Tongue (tissue), 3 donors: ENCODE measurements at places on chromosomes 2 and 18. TPM values are rescaled to one million over a fixed set of nuclear protein-coding genes. Genes with fewer than 3 reads are reported as not detected.

The GPR39 gene
- total RNA-seq, result 0.10 TPM

The ELOA2 gene
- not detected for total RNA-seq

The SERPINB3 gene
- total RNA-seq, result 1.3 TPM

The ANKRD30B gene
- not detected for total RNA-seq

The VWA3B gene
- 0.10 TPM for total RNA-seq

The CPLX4 gene
- total RNA-seq, result not detected

The ALPI gene
- total RNA-seq, result not detected

The TMEM18 gene
- 29.0 TPM for total RNA-seq

The ACAA2 gene
- 67.9 TPM for total RNA-seq

The POTEI gene
- total RNA-seq, result 0.21 TPM

The CHRND gene
- total RNA-seq, result 34.2 TPM

The NEU4 gene
- total RNA-seq, result 9.4 TPM

The DAPL1 gene
- total RNA-seq, result 3.5 TPM

The EMILIN2 gene
- total RNA-seq, result 27.9 TPM

The IDH1 gene
- total RNA-seq, result 57.2 TPM

The MTCL1 gene
- total RNA-seq, result 36.9 TPM

The RPRM gene
- 0.21 TPM for total RNA-seq

The ANKRD36 gene
- total RNA-seq, result 94.4 TPM

The CTAGE1 gene
- total RNA-seq, result not detected

The COL4A4 gene
- 4.9 TPM for total RNA-seq

The MEP1B gene
- 0.10 TPM for total RNA-seq

The TUBB8B gene
- not detected for total RNA-seq

The RNF152 gene
- total RNA-seq, result 75.6 TPM

The WDR75 gene
- 52.5 TPM for total RNA-seq

The SKOR2 gene
- total RNA-seq, result not detected

The SPP2 gene
- total RNA-seq, result not detected

The ARHGEF4 gene
- 48.5 TPM for total RNA-seq

The ATP6V1B1 gene
- 4.3 TPM for total RNA-seq

The DIPK1C gene
- total RNA-seq, result 7.9 TPM

The NTSR2 gene
- not detected for total RNA-seq

The RFTN2 gene
- total RNA-seq, result 20.4 TPM

The AP1S3 gene
- 3.0 TPM for total RNA-seq

The TBR1 gene
- total RNA-seq, result not detected

The MAL gene
- total RNA-seq, result 16.9 TPM

The NDUFV2 gene
- total RNA-seq, result 169 TPM

The CRYGD gene
- not detected for total RNA-seq

The NOSTRIN gene
- total RNA-seq, result 6.9 TPM

The IL1RL1 gene
- total RNA-seq, result 4.0 TPM

The CFC1 gene
- total RNA-seq, result not detected

The OTX1 gene
- 0.62 TPM for total RNA-seq

The GAL3ST2 gene
- not detected for total RNA-seq

The ANKRD29 gene
- total RNA-seq, result 9.2 TPM

The DYNAP gene
- total RNA-seq, result not detected

The SERPINB10 gene
- 7.0 TPM for total RNA-seq

The HOXD13 gene
- not detected for total RNA-seq

The SLC23A3 gene
- 0.92 TPM for total RNA-seq

The TCF7L1 gene
- 11.1 TPM for total RNA-seq

The LRATD1 gene
- total RNA-seq, result 12.9 TPM

The PLGLB1 gene
- 12.5 TPM for total RNA-seq

The CEBPZOS gene
- 17.0 TPM for total RNA-seq

The L3MBTL4 gene
- total RNA-seq, result 6.5 TPM

The TMEM214 gene
- total RNA-seq, result 21.0 TPM

The SLC38A11 gene
- total RNA-seq, result not detected

The SLC30A3 gene
- not detected for total RNA-seq

The TSPYL6 gene
- total RNA-seq, result 0.21 TPM

The ABCG5 gene
- not detected for total RNA-seq
